Renal pelvis (tissue), 12 donors: ENCODE measurements at places on chromosomes 12 and 14. TPM values are rescaled to one million over a fixed set of nuclear protein-coding genes. Genes with fewer than 3 reads are reported as not detected.

The PLEKHH1 gene
- polyA plus RNA-seq = 77.5 TPM

The CFAP54 gene
- 2.7 TPM for polyA plus RNA-seq

The GOLT1B gene
- 32.7 TPM for polyA plus RNA-seq

The NAP1L1 gene
- polyA plus RNA-seq = 759 TPM

The ZNF26 gene
- polyA plus RNA-seq = 16.6 TPM

The RAD51AP1 gene
- polyA plus RNA-seq = 27.1 TPM

The ARL6IP4 gene
- polyA plus RNA-seq = 231 TPM

The KRT6C gene
- not detected for polyA plus RNA-seq

The GLT1D1 gene
- 2.2 TPM for polyA plus RNA-seq

The CACNA1C gene
- polyA plus RNA-seq = 10.0 TPM

The TMTC1 gene
- 20.4 TPM for polyA plus RNA-seq

The TESPA1 gene
- polyA plus RNA-seq = 0.20 TPM

The MRPS35 gene
- 75.3 TPM for polyA plus RNA-seq

The PRH2 gene
- polyA plus RNA-seq = 0.40 TPM
